ENCODE measurements at places on chromosomes 5 and 9.

- DNase-seq: no peak
Measured at GRCh38 chr9:93578844-93579243, 2.5 kb downstream of the PHF2 start.

GRCh38 chr5:39668980-39669379 lies 244.2 kb upstream of the DAB2 start:
- no peak for DNase-seq

GRCh38 chr9:69299315-69299714 lies 25.7 kb upstream of the ENTREP1 start:
- DNase-seq: no peak

DNA sequence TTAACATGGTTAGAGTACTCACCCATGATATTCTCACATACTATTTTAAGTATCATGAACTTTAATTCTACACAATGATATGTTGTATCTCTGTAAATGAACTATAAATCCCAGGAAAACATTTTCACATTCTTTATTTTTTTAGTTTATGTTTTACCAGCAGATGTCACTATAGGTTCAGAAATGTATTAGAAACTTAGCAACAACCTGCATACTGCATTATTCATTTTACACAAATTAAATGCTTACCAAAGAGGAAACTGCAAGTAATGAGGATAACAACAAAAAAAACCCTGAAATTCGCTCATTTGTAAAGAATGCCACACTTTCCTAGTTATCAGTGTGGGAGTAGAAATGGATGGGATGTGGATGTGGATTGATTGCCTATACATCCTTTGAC lies 217.5 kb upstream of the OTULINL start:
- DNase-seq: peak; percentile 36

- DNase-seq: no peak
Measured at GRCh38 chr5:123735384-123735783, 223.4 kb downstream of the CSNK1G3 start.

DNA sequence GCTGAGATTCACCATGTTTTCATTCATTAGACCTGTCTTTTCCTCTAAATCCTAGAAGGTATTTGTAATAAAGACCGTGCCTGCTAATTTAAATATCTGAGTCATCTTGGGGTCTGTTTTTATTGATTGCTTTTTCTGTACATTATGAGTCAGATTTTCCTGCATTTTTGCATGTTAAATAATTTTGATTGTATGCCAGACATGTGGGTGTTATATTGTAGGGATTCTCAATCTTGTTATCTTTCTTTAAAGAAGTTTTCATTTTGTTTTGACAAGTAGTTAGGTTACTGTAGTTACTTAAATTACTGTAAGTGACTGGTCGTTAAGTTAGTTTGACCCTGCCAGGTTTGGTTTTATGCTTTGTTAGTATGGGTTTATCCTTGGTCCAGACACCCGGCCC lies 35.1 kb downstream of the EXOSC2 start:
- DNase-seq: peak; percentile 63

DNA sequence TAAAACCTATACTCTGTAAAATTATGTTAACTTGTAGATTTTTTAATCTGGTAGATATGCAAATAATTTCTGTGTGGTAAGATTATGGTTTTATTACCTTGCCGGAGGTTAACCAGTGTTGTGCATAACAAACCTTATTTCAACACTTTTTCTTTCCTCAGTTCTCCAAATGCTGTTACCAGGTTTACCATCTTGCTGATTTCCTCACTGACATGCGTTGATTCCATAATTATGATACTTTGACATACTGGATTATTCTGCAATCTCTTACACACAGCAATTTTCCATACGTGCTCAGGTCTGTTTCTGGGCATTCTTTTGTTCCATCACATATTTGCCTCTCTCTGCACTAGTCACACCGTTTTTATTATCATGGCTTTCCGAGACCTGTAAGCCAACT lies 77.6 kb downstream of the TTC39B start:
- no peak for DNase-seq

- DNase-seq: no peak
Measured at GRCh38 chr9:80093695-80094094, 521.9 kb downstream of the TLE4 start.

DNA sequence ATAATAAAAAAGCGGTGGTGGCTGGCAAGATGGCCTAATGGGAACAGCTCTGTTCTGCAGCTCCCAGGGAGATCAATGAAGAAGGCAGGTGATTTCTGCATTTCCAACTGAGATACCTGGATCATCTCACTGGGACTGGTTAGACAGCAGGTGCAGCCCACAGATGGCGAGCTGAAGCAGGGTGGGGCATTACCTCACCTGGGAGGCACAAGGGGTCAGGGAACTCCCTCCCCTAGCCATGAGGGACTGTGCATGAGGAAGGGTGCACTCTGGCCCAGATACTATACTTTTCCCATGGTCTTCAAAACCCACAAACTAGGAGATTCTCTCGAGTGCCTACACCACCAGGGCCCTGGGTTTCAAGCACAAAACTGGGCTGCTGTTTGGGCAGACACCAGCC lies 45.6 kb upstream of the PTGER4 start:
- DNase-seq: no peak

- no peak for DNase-seq
Measured at GRCh38 chr9:6068983-6069382, 53.6 kb upstream of the RANBP6 start.

- peak; percentile 69 for DNase-seq
Measured at GRCh38 chr5:141420855-141421488, at the start of gene PCDHGA11. PCDHGA11 (plus strand) TSS chr5:141421051; CDS start chr5:141421228, 177 bp downstream.

DNA sequence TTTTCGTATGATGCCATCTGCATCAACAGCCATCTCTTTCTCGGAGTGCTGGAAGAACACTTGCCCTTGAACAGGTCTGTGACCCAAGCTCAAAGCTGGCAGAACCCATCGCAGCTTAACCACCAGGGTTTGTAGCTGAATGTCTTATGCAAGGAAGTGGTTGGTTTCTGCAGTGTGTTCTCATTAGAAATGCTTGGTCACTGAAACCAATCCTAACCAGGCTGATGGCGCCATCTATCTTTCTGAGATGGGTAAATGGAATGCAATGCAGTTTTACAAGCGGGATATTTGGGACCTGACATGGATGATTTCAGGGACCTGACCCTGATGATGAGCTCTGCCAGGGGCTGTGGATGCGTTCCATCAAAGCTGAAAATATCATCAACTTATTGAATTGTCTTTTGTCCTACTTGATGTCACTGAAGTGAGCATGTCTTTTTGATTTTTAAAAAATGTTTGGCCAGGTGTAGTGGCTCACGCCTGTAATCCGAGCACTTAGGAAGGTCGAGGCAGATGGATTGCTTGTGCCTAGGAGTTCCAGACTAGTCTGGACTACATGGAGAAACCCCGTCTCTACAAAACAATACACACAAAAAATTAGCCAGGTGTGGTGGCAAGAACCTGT lies 28.7 kb downstream of the DMRT3 start:
- DNase-seq: peak; percentile 63

- DNase-seq: no peak
Measured at GRCh38 chr5:89946508-89946907, 463.0 kb downstream of the CETN3 start.

DNA sequence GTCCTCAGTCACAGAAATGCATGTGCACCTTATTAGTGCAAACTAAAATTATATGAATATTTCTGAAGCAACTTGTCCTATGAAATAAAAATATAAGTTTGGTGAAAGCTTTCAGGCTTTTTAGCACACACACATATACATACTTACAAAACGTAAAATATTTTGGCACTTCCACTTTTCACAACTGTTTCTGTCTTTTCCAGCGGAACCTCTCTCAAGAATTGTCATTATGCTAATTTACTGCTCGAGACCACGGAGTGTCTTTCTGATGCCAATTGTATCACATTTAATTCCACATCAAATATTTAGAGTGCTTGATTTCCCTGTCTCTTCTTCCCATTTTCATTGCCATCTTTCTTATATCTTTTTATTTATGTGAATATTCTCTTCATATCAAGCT lies 100.4 kb downstream of the MEF2C start:
- DNase-seq: no peak

DNA sequence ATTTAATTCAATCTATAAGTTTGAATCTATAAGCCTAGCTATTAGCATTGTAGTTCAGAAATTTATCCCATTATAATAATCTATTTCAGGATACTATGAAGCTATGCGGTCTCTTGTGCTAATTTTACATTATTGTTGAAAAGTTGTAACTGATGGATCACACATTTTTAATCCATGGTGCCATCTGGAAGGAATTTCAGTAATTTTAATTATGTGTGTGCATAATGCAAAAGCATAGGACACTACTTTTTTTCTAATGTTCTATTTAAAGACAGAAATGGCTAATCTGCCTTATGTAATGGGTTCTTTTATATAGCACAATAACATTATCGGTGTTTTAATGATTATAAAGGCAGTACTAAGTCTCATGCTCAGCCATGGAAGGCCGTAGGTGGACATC lies 90.6 kb downstream of the HOMER1 start:
- DNase-seq: no peak

DNA sequence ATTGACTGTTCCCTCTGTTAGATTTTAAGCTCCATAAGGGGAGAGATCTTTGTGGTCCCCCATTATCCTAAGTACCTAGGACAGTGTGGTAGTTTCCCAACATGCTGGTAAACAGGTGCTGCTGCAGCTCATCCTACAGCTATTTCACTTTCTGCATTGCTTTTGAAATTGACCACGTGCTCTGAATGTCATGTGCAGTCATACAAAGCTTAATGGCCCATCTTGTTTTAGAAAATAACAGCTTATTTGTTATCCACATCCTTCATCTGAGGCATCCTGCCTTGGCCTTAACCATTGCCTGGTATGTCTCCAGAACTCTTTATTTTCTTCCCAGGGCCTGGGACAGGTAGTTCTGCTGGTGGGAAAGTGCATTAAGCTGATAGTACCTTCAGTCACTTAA lies 14.7 kb downstream of the PIK3R1 start:
- DNase-seq: no peak

GRCh38 chr5:195401-196160 lies 4.3 kb downstream of the LRRC14B start:
- peak; percentile 12 for DNase-seq

- no peak for DNase-seq
Measured at GRCh38 chr5:122908662-122909061, 63.2 kb downstream of the SNX24 start.

DNA sequence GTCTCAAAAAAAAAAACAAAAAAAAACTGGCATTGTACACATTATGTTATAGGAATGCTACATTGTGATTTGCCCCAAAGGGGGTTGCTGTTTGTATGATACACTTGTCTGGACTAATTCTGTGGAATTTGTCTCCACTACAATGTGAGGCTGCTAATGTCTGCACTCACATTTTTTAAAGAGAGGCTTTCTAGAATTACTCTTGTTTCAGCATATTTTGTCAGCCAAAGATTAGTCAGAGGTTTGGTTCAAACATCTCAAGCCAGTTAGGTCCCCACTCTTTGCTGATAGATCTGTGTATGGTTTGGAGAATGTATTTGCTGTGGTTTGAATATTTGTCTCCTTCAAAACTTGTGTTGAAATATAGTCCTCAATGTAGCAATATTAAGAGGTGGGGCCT lies 59.3 kb upstream of the ZNF169 start:
- peak; percentile 54 for DNase-seq

DNA sequence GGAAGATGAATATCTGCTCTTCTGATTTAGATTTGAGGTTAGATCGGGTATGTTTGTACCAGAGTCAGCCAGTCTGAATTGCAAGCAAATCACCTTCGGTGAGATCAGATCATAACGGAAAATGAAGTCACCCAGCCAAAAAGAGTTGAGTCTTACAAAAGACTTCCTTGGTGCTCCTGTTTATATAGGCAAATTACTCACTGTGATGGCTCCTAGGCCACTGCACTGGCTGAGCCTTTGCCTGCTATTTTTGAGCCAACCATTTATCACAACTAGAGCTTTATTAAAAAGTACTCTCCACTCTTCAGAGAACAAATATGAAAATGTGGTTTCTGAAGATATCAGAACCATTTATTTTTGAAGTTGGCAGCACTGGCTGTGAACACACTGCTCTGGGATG lies 277.7 kb upstream of the PCSK5 start:
- DNase-seq: no peak

- peak; percentile 56 for DNase-seq
Measured at GRCh38 chr5:9895302-9895645, 265.1 kb upstream of the TAS2R1 start.

- peak; percentile 53 for DNase-seq
Measured at GRCh38 chr5:148290271-148291195, 21.7 kb upstream of the SPINK7 start.

DNA sequence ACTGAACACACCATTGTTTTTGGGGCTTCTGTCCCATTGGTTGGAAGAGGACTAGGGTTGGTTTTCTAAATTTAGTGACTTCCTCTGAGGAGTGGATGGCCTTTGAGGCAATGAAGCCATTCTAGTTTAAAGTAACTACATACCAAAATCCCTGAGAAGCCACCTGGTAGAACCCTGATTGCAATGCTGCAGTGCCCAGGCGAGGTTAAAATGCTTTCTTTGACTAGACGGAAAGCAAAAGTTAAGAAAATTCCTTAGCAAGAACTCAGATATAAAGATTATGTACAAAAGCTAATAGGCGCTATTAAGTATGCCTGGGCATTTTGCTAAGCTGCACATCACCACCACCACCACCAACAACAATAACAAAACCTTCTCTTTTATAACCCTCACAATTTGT lies 20.6 kb downstream of the GLRX start:
- no peak for DNase-seq

GRCh38 chr9:30575691-30576090 lies 1808.8 kb upstream of the ACO1 start:
- no peak for DNase-seq

DNA sequence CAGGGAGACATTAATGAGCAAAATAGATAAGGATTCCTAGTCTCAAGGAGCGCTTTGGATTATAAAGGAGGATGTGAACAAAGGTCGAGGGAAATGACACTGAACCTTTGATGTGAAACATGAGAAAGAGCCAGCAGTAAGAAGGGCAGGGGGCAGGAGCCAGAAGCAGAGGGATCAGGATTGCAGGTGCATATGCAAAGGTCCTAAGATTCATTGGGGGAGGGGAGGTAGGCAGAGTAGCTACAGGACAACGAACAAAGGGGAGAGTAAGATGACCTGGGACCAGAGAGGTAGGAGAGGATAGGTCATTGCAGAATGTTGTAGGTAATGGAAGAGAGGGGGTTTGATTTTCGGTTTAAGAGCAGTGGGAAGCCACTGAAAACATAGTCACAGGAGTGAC lies 129.2 kb upstream of the TRPM3 start:
- DNase-seq: no peak

GRCh38 chr9:19768798-19769197 lies 20.0 kb downstream of the SLC24A2 start:
- DNase-seq: no peak

GRCh38 chr9:76198336-76198735 lies 195.9 kb downstream of the RFK start:
- DNase-seq: peak; percentile 72

GRCh38 chr9:16197578-16198370 lies 644.9 kb downstream of the CCDC171 start:
- no peak for DNase-seq

GRCh38 chr9:127455324-127455992 lies 4.1 kb downstream of the LRSAM1 start:
- no peak for DNase-seq

DNA sequence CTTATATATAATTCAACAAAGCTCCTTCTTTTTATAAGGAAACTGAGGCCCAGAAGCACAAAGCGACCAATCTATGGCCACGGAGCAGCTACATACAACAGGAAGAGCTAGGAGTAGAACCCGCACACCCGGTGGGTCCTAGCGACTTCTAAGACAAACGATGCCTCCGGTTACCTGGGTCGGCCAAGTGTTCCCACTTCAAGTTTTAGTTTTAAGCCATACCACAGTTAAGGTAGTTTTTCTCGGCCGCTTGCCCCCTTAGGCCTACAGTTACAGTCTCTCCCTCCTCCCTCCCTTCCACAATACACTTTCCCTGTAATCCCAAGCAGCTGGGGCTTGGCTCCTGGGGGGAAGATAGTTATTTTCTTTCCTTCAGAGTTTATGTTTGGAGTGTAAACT lies 533 bp downstream of the SREK1IP1 start:
- peak; percentile 35 for DNase-seq
